ENCODE measurements at places on chromosomes 7 and 10.

GRCh38 chr7:63012633-63013183, 985.9 kb upstream of the ZNF722 start:
- DNase-seq: no peak

GRCh38 chr7:128309976-128310375, 33.7 kb downstream of the RBM28 start:
- no peak for DNase-seq

DNA sequence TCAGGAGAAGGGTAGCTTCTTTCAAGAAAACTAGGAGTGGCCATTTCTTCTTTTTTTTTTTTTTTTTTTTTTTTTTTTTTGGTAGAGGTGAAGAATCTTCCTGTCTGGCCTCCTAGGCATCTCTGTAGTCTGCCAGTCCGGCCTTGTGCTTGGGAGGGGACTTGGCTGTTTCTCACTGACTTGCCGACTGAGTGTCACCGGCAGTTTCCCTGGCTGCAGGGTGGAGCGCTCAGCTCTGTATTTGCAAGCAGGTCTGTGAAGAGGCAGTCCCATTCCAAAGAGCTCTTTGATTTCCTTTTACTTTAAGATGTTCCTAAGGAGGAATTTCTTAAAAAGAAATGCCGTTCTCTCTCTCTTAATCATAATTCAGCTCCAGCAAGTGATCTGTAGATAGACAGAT, 212.6 kb downstream of the ADRA2A start:
- no peak for DNase-seq

DNA sequence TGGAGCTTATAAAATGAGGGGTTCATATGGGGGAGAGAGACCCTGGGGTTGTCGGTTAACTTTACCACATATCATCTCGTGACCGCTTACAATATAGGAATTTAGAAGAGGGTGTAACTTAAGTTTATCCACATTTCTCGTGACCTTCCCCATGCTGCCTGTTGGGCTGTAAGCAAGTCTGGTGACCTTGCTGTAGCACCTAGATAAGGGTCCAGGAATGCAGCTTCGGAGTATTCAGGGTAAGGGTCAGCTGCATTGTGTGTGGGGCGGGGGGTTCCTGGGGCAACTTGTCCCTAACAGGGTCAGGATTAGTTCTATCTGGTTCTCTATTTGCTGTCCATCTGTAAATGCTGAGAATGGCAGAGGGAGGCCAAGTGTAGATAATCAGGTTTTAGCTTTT, 1.3 kb upstream of the CHST3 start:
- no peak for DNase-seq

GRCh38 chr7:43642897-43643630, 60.2 kb downstream of the STK17A start:
- no peak for DNase-seq

- no peak for DNase-seq
Measured at GRCh38 chr7:101984133-101984879, 166.9 kb downstream of the CUX1 start.

DNA sequence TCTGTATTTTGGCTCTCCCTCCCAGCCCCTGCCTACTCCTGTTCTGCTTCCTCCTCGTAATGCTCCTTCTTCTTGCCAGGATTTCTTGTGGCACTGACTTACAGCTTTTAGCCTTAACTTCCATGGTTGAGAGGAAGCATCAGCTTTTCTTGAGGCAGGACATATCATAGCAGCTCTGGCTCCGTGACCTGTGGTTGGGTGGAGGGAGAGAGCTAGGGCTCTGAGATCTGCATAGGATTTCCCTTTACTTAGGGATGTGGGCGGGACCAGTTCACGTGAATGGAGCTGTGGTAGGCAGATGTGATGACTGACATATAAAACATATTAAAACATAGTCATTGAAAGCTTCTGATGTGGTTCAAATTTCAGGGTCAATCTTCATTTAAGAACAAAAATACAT, 10.6 kb upstream of the RAB11FIP2 start:
- DNase-seq: no peak

GRCh38 chr7:29596593-29597178, 33.1 kb downstream of the PRR15 start:
- DNase-seq: no peak

DNA sequence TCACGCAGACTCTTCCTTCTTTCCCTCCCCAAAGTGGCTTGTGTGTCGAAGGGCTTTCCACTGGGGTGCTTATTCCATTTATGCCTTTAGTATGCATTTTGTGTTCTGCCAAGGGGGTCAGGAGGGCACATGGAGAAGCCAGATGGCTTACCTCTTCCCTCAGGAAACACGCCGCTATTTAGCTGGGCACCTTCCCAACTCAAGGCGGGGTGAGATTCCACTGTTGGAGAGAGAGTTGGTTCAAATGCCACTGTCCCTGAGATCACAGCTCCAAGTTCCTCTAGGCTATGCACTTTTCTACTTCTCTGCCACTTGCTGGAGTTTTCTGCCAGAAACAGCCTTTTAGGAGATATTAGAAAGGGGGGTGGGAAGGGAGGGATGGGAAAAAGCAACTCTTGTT, 1091.8 kb downstream of the LRMDA start:
- DNase-seq: no peak

GRCh38 chr7:135519871-135520270, 10.0 kb upstream of the CNOT4 start:
- no peak for DNase-seq

- no peak for DNase-seq
Measured at GRCh38 chr10:8331387-8331786, 276.9 kb downstream of the GATA3 start.

GRCh38 chr7:99834382-99834781, 6.6 kb downstream of the CYP3A43 start:
- DNase-seq: no peak

DNA sequence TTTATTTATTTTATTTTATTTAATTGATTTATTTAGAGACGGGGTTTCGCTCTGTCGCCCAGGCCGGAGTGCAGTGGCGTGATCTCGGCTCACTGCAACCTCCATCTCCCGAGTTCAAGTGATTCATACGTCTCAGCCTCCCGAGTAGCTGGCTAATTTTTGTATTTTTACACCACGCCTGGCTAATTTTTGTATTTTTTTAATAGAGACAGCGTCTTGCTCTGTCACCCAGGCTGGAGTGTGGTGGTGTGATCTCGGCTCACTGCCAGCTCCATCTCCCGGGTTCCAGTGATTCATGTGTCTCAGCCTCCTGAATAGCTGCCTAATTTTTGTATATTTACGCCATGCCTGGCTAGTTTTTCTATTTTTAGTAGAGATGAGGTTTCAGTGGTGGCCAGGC, 34.2 kb downstream of the AP5Z1 start:
- no peak for DNase-seq

GRCh38 chr10:94052281-94052680, 58.5 kb downstream of the PLCE1 start:
- DNase-seq: no peak

- no peak for DNase-seq
Measured at GRCh38 chr7:132705146-132705545, 128.9 kb upstream of the PLXNA4 start.

- DNase-seq: no peak
Measured at GRCh38 chr7:291373-292092, 1.6 kb downstream of the FOXL3 start.

DNA sequence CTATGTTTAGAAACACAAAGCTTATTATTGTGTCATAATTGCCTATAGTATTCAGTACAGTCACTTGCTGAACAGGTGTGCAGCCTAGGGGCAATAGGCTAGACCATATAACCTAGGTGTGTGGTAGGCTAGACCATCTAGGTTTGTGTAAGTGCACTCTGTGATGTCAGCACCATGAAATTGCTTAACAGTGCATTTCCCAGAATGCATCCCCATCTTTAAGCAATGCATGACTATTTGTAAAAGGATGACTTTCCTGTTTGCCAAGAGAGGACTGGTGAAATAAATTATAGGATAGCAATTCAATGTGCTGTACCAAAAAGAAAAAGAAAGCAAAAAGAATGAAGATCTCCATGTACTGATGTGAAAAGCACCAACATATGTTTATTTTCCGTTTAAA, 288.7 kb upstream of the AUTS2 start:
- DNase-seq: no peak
